GDM1 (cell line): ENCODE measurements at places on chromosomes 2 and 18.

- DNase-seq: no peak
These were observed 18.0 kb downstream of the MBD2 start for GRCh38 chr18:54206447-54206846.

- no peak for DNase-seq
These were observed 10.6 kb downstream of the COL5A2 start for GRCh38 chr2:189168856-189169499.

- no peak for DNase-seq
These were observed 71.4 kb upstream of the NOSTRIN start for GRCh38 chr2:168731002-168731401.

DNA sequence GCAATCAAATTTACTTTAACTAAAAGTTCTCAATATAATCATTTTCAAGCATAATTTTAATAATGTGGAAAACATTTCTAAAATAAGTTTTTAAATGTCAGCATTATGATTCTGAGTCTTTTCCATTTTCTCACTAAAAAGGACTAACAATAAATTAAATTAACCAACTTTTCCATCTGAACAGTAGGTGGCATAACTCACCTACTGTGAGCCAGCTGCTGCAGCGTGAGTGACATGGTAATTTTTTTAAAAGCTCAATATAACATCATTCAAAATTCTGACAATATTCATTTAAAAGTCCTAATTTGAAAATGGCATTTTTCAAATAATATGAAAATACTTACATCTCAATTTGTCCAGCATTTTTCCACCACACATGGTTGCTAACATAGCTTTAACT, 66.5 kb downstream of the DTNB start:
- DNase-seq: no peak

DNA sequence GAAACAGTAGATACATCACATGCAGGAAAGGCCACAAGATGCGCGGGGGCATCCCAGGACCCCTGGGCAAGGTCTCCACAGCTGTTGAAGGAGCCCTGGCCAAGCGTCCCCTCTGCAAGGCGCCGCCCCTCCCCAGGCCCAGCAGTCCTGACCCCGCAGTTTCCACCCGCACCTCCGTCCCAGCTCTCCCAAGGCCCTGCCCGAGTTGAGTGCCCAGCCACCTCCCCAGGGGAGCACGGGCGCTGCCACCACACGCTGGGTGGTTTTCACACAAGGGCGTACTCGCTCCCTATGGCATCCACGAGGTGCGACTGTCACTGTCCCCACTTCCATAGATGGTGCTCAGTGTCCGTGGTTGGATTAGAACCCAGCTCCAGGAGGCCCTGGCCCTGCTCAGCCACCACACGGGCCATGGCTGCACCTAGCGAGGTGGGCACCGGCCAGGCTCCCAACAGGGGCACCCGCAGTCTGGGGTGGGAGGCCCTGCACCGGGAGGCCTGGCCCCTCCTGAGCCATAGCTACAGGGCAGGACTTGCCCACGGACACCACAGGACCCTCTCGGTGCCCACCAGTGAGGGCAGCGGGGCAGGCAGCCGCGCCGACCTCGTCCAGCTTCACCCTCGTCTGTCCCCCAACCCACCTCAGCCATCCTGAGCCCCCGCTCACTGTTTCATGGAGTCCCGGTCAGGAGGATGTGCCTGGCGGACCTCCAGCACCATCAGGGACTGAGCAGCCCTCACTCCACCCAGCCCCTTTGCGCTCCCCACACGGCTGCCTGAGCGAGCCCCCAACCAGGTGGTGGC, 36.0 kb downstream of the KIF1A start:
- no peak for DNase-seq

DNA sequence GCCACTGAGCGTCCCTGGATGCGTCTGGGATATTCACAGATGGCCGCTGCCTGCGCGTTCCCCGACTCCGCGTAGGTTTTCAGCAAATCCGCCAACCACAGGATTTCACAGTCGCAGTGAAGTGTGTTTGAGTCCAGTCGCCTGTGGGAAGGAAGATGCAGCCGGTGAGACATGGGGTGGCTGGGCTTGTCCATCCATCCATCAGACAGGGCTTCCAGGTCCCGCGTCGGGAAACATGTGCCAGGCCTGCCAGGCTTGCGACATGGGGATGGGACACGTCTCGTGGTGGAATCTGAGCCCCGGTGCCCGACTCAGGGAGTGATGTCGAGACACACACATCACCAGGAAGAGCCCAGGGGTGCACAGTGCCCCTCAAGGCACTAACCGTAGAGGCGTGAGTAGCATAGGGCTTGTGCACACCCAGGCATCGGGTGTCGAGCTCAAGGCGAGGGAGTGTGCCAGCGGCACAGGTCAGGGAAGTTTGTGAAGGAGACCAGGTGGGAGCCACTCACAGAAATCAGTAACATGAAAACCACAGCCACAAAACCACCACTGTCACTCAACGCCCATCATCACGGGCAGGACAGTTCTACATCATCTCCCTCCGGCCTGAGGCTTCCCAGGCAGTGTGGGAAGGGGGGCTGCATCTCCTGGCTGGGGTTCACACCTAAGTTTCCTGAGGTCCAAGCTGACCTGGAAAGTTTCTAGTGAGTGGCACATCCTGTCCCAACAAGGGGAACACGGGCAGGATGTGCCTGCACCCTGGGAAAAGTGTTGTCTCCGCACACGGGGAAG, 63.9 kb downstream of the PXDN start:
- DNase-seq: no peak

- no peak for DNase-seq
These were observed 31.9 kb downstream of the CCBE1 start for GRCh38 chr18:59665057-59666006.
